Vagina (tissue), 2 donors: ENCODE measurements at places on chromosomes 13 and 19.

DNA sequence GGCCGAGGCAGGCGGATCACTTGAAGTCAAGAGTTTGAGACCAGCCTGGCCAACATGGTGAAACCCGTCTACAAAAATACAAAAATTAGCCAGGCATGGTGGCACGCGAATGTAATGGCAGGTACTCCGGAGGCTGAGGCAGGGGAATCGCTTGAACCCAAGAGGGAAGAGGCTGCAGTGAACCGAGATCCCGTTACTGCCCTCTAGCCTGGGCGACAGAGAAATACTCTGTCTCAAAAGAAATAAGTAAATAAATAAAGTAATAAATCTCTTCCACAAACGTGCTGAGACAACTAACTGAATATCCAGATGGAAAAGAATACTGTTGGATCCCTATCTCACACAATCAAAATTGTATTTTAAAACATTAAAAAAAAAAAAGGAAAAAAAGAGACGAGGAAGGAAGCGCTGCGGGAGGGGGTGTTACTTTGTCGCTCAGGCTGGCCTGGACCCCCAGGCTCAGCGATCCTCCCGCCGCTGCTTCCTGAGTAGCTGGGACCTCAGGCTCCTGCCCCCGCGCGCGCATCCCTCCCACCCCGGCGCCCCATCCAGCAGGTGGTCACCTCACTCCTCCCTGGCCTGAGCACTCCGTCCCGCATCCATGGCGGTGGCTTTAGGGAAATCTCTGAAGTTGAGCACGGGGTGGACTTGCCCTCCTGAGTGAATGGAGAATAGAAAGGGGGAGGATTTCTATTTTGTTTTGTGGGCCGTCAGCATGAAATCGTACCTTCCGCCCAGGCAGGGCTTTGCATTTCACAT is 628 bp upstream of the ZNF813 start:
- DNase-seq = no peak

- no peak for DNase-seq
Measured at GRCh38 chr19:1746401-1747284, 6.7 kb upstream of the ONECUT3 start.

- no peak for DNase-seq
Measured at GRCh38 chr13:76775088-76775740, 111.0 kb downstream of the KCTD12 start.

DNA sequence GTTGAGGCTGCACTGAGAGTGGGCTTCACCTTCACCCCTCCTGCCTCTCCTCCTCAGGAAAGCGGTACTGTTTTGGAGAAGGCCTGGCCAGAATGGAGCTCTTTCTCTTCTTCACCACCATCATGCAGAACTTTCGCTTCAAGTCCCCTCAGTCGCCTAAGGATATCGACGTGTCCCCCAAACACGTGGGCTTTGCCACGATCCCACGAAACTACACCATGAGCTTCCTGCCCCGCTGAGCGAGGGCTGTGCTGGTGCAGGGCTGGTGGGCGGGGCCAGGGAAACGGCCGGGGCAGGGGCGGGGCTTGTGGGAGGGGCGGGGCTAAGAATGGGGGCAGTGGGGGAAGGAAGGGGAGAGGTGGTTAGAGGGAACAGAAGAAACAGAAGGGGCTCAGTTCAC is 7.5 kb downstream of the CYP2A13 start:
- DNase-seq = no peak

GRCh38 chr19:32819419-32820400 is 49.9 kb downstream of the SLC7A9 start:
- no peak for DNase-seq

- no peak for DNase-seq
Measured at GRCh38 chr19:30783212-30783611, 411.0 kb downstream of the ZNF536 start.

GRCh38 chr13:71096421-71096820 is 770.6 kb downstream of the DACH1 start:
- DNase-seq = no peak

DNA sequence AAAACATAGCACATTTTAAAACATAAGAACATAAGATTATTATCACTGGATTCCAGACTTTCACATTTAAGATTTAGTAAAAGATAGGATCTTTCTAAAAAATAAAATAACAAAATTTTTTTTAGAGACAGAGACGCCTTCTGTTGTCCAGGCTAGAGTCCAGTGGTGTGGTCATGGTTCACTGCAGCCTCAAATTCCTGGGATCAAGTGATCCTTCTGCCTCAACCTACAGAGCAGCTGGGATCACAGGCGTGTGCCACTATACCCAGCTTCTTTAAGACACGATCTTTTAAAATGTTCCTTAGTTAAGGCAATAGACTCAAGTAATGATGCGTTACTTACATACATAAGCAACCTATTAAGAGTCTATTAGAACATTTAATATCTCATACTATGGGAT is 32.7 kb downstream of the ALG5 start:
- no peak for DNase-seq

GRCh38 chr13:113532156-113532806 is 41.8 kb upstream of the DCUN1D2 start:
- DNase-seq = no peak

DNA sequence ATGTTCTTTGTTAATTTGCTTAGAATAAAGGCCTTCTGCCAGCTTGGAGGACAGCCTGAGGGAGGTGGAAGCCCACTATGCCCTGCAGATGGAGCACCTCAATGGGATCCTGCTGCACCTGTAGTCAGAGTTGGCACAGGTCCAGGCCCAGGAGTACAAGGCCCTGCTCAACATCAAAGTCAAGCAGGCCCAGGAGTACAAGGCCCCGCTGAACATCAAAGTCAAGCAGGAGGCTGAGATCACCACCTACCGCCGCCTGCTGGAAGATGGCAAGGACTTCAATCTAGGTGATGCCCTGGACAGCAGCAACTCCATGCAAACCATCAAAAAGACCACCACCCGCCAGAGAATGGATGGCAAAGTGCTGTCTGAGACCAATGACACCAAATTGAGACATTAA is 41.7 kb downstream of the ZNF85 start:
- DNase-seq = no peak
